Kasumi-1 (cell line): ENCODE measurements at places on chromosomes 2 and 18.

- peak; percentile 64 for DNase-seq
These were observed 26.6 kb upstream of the NAPG start for GRCh38 chr18:10499230-10499629.

- no peak for DNase-seq
These were observed 23.8 kb upstream of the TNFRSF11A start for GRCh38 chr18:62301322-62301721.

GRCh38 chr2:216491793-216492596, 6.6 kb upstream of the RPL37A start:
- DNase-seq = peak; percentile 66

DNA sequence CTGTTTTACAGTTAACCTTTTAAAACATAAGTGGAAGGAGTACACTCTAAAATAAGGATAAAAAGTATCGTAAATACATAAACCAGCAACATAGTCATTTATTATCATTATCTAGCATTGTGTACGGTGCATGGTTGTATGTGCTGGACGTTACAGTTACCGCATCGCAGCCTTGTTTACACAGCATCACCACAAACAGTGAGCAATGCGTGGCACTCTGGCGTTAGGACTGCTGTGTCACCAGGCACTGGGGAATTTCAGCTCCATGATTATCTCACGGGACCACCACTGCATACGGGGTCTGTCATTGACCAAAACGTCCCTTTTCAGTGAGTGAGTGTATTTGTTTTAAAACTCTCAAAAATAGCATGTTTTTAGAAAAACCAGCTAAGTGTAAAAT, 103.0 kb upstream of the SNTG2 start:
- no peak for DNase-seq

GRCh38 chr2:20580690-20581437, 70.0 kb downstream of the HS1BP3 start:
- DNase-seq = no peak

DNA sequence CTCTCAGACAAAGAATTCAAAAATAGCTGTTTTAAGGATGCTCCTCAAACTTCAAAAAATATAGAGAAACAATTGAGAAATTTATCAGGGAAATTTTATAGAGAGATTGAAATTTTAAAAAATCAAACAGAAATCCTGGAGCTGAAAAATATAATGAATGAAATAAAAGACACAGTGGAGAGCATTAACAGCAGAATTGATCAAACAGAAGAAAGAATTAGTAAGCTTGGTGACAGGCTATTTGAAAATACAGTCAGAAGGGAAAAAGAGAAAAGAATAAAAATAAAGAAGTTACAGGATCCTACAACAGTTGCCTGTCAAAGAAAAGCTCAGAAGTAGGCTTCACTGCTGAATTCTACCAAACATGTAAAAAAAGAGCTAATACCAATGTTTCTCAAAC, 293.8 kb upstream of the VWC2L start:
- DNase-seq = no peak

GRCh38 chr18:50494569-50494968, 65.3 kb upstream of the MAPK4 start:
- no peak for DNase-seq

DNA sequence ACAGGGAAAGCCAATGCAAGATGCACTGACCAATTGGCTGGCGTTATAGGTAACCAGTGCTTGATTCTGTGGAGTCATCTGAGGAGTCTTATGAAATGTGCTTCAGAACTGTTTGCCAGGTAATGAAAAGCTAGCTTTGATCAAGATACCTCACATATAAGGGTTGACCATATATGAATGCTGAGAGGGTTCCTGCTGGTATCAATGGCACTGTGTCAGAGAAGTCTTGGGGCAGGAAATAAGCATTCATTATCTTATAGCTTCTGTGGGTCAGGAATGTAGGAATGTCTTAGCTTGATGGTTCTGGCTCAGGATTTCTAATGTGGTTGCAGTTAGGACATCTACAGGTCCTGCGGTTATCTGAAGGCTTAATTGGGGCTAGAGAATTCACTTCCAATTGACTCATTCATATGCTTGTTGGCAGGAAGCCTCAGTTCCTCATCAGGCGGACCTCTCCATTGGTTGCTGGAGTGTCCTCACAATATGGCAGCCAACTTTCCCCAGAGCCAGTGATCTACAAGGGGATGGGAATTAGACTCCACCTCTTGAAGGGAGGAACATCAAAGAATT, 22.1 kb upstream of the TCF7L1 start:
- no peak for DNase-seq

DNA sequence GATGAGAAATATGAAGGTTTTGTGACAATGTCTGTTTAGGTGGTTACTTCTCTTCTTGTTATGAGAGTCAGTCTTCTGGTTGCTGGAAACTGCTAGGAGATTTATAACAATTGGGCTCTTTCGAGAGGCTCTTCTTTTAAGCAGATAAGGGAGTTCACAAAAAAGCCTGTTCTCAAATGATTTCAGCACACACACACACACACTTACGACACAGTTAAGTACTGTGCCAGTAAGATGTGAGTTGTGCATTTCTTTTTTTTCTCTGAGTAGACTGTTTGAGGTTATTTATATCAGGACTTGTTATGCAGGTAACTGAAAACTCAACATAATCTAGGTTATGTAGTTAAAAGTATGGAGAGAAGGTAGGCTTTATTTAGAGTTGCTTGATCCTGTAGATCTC, 49.8 kb downstream of the MSH2 start:
- no peak for DNase-seq

DNA sequence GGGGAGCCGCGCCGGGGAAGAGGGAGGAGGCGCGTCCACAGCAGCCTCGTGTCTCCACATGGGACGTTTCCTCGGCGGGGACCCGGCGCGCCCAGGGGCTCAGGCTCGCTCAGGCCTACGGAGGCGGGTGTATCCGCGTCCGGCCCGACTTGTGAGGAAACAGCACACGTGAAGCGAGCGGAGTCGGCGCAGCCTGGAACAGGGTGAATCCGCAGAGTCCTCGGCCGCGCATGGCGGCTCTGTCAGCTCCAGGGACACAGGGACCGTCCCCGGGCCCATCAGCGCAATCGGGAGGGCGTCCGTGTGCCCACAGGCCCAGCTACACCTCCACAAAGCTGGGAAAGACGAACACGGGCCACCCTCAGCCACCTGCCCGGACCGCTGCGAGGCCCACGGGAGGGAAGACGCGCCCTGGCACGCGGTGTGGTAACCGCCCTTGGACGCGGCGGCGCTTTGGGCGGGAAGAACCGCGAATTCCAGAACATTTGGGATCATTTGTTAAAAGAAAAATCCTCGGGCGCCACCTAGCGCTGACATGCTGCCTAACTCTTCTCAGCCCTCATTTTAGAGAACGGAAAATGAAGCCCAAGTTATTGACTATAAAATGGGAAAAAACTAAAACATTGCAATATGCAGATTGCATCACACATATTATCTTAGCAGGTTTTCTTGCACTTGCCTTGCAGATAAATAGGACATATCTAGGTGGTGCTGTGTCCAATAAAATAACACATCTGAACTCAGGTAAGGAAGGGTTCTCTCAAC, 40.4 kb downstream of the TMEM18 start:
- DNase-seq = peak; percentile 69

GRCh38 chr18:77571743-77572142, 322.1 kb downstream of the GALR1 start:
- no peak for DNase-seq

DNA sequence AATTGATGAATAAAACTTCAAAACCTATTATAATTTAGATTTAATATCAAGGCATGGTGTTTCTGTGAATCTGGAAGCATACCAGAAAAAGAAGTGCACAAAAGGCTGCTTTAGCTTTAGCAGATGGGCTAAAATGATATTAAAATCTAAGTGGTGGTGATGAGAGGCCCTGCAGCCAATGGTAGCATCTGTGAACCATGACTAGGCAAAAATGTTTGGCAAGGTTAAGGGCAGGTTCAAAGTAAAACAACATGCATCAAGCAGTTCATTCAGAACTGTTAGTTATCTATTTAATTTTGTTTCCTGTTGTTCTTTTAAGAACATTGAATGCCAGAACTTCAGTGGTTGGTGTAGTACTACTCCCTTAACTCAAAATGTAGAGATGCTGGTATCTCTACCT, 1736.9 kb upstream of the CELF4 start:
- no peak for DNase-seq

GRCh38 chr18:24937639-24938275, 414.2 kb downstream of the ZNF521 start:
- DNase-seq = no peak

- no peak for DNase-seq
These were observed 418.0 kb upstream of the TNP1 start for GRCh38 chr2:217277646-217278398.

DNA sequence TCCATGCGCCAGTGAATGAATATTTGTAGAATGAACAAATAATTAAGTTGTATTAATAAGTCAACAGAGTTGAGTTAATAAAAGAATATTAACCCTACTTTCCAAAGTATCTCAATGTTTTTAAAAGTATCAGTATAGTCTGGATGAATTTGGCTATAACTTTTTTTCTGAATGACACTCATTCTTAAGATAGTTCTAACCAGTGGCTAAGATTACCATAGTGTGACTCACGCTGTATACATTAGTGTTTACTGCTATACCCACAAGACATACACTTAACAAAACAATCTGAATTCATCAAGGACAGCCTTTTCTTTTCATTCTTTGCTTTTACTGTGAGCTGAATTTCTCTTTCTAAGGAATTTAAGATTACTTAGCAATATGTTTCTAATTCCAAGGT, 77.0 kb upstream of the PDE1A start:
- DNase-seq = no peak

DNA sequence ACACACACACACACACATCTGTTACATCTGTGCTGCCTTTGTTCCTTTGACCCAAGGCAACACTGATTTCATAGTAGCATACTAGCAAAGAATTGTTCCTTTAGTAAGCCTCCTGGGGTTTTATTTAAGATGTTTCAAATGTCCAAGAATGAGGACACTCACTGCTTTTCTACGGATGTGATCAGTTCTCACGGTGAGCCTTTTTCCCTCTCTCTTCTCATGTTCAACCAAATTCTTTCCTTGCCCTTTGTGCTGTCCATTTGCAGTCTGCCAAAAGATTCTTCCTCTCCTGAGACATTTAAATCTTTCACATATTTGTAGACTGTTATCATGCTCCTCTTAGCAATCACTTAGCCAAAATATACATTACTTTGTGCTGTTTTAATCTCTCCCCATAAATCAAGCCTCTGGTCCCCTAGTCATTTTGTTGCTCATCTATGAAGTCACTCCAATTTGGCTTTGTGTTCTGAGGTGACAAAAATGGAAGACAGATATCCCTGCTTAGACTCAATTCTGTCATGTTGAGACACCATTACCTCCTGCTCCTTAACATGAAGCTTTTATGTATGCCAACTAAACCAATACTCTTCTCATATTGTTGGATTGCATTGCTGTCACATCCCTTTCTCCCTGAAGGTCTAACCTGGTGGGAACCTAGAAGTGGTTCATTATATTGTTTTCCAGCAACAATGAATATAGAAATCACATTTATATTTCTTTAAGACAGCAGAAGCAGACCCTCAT, 1605.3 kb upstream of the ACVR2A start:
- no peak for DNase-seq
